ENCODE measurements at places on chromosomes 5 and 9.

GRCh38 chr5:178461004-178461730 lies 129.0 kb downstream of the COL23A1 start:
- DNase-seq = no peak

GRCh38 chr9:126611592-126612325 lies 2.0 kb upstream of the LMX1B start:
- DNase-seq = no peak

DNA sequence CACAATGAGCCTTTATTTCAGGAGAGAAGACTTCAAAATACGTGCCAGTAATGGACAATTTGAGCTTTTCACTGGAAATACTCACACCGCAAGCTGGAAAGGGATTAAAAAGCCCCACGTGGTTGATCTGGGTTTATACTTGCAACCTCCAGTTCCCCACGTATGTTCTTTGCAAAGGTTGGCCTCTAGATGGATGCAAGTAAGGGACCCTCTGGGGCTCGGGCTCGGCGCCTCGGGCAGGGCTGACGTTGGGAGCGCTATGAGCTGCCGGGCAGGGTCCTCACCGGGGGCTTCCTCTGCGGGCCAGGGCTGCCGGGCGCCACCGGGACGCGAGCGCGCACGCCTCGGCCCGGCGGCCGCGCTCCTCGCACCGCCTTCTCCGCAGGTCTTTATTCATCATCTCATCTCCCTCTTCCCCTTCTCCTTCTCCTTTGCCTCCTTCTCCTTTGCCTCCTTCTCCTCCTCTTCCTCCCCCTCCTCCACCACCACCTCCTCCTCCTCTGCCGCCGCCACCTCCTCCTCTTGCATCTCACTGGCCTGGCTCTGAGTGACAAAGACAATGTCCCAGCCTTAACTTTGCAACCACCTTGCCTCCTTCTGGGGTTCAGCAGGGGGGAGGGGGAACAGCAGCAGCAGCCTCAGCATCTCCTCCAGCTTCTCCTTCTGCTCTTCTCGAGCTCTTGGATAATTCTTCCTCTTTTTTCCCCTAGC lies 701 bp upstream of the ZNF462 start:
- no peak for DNase-seq

DNA sequence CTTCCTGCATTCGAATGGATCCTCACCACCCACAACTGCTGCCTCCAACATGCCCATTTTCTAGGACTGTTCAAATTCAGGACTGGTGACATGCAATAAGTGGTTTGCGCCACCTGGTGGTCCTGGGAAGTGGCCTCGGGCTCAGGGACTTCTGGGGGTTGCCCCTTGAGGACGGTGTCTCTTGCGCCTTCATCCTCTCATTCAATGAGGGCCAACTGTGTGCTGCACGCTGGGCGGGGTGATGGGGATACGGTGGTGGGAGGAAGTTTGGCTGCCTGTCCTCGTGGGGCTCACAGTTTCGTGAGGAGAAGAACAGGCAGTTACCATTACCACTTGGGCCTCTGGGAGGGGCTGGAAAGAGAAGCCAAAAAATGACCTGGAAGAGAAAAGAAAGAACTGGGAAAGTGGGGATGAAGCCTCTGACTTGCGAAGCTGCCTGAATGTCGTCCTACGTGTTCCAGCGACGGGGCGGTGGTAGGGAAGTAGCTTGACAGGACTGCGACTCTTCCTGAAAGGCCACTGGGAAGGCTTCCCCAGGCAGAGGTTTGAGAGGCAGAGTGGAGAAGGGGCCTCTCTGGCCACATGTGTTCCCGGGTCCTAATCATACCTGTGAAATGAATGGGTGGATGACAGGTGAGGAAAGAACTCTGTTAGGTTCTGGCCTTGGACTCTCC lies 49.0 kb downstream of the PSD2 start:
- DNase-seq = no peak

- DNase-seq = no peak
Measured at GRCh38 chr5:137935190-137935589, 45.9 kb downstream of the PKD2L2 start.

GRCh38 chr5:172140120-172140519 lies 47.9 kb downstream of the STK10 start:
- no peak for DNase-seq

- DNase-seq = no peak
Measured at GRCh38 chr9:21744841-21745240, 57.6 kb upstream of the MTAP start.

DNA sequence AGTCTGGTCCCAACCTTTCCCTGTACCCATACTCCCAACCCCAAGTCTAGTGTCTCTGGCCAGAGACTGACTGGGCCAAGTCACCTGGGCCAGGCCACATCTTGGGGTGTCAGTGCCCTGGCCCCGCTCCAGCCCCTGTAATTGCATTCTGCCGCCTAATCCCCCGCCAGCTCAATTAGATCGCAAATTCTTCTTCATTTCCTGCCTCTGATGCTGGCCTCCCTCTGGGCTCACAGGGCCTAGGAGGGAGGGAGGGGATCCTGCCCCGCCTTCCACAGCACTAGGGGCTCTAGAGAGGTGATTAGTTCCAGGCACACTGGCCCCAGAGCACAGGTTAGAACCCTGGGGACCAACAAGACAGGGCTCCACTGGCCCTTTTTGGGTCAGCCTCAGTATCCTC lies 5.5 kb downstream of the CXXC5 start:
- no peak for DNase-seq

- no peak for DNase-seq
Measured at GRCh38 chr9:101711330-101711941, 27.0 kb downstream of the GRIN3A start.

- no peak for DNase-seq
Measured at GRCh38 chr9:128164307-128164885, 4.3 kb downstream of the BBLN start.

DNA sequence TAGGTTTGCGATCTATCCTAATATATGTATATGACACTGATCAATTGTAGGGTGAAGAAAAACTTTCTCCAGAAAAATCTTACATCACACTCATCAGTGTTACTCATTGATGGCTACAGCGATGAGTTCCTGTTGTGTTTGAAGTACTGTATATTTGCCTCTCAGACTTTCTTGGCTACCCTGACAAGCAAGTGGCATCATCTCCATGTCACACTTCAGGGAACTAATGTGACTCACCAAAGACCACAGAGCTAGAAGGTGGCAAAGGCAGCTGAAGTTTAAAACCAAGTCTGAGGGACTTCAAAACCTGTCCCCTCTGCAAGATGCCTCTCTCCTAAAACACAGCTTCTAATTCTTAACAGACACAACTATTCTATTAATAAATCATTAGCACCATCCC lies 451.4 kb downstream of the CTNND2 start:
- no peak for DNase-seq

DNA sequence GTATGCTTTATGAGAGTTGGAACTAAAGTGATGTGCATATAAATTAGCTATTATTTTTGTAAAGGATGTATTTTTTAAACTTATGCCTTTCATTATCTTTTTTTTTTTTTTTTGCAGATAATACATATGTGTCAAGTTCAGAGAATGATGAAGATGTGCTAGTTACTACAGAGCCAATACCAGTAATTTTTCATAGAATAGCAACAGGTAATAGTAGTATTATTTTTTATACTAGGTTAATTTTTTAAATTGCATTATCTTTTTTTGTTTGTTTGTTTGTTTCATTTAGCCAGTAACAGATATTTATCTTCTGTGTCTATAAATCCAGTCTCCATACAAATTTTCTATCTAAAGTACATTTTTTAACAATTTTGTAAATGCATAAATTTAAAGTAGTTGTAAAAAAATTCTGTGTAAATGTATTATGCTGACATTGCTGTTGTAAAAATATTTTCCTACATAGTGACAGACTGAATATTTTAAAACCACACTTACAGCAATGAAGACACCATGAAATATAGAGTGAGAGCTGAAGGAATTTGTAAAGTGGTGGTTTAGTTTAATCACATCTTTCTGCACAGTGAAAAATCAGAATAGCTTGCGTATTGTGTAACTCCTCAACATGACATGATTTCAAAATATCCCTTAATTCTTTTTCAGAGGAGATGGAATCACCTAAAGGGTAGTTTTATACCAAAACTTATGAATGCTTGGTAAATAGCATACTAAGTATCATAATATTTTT lies 93.3 kb downstream of the PARP8 start:
- DNase-seq = no peak

GRCh38 chr9:126001581-126002225 lies 254.5 kb downstream of the PBX3 start:
- no peak for DNase-seq

DNA sequence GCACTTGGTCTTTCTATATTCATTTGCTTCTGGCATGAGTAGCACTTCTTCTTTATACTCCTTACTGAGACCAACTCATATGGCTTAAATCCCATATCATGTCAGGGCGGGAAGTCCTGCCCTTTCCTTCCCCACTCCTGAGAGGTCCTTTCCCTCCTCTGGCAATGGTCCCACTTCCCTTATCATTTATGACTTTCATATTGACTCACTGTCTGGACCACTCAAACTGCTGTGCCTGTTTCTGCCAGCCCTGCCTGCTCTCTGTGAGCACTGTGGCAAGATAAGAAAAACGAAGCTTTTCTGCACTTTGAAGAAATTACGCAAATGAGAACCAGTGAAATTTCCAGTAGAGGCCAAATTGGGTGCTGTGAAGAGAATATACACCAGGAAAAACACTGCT lies 58.1 kb downstream of the ZNF474 start:
- no peak for DNase-seq

GRCh38 chr5:139644001-139644456 lies 4.1 kb upstream of the CXXC5 start:
- DNase-seq = no peak

GRCh38 chr9:18190671-18191374 lies 283.1 kb upstream of the ADAMTSL1 start:
- DNase-seq = no peak

DNA sequence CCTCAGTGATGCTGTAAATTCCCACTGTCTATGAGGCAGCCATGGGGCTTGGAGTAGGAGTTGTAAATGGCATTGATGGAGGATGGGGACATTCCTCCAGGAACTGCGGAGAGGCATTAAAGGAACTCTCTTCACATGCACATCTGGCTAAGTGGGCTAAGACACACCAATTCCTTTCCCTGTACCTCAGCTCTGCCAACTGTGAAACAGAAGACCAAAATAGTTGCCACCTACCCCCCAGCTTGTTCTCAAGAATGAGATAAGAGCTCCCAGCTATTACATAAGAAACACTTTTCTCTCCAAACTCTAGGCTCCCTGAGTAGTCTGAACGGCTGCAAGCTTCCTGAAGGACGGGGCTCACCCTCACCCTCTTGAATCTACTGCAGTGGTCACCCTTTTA lies 144.6 kb upstream of the SLC30A5 start:
- no peak for DNase-seq

- no peak for DNase-seq
Measured at GRCh38 chr5:179505636-179506261, 44.6 kb upstream of the RUFY1 start.

GRCh38 chr5:39254671-39255070 lies 35.3 kb upstream of the FYB1 start:
- no peak for DNase-seq

DNA sequence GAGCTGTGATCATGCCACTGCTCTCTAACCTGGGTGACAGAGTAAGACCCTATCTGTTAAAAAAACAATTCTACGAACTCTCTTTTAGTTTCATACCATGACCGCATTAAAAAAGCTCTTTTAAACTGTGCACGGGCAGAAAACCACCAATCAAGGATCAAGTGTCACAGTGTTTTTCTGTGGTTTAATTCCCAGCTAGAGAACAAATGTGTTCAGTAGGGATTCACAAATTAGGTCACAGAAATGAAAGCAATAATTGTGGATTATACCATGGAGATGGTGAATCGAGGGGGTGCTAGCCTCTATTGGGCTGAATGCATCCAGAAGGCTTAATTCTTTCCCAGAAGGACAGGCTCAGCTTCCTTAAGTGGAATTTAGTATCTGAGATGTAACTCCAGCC lies 79.1 kb downstream of the ATG10 start:
- DNase-seq = no peak

DNA sequence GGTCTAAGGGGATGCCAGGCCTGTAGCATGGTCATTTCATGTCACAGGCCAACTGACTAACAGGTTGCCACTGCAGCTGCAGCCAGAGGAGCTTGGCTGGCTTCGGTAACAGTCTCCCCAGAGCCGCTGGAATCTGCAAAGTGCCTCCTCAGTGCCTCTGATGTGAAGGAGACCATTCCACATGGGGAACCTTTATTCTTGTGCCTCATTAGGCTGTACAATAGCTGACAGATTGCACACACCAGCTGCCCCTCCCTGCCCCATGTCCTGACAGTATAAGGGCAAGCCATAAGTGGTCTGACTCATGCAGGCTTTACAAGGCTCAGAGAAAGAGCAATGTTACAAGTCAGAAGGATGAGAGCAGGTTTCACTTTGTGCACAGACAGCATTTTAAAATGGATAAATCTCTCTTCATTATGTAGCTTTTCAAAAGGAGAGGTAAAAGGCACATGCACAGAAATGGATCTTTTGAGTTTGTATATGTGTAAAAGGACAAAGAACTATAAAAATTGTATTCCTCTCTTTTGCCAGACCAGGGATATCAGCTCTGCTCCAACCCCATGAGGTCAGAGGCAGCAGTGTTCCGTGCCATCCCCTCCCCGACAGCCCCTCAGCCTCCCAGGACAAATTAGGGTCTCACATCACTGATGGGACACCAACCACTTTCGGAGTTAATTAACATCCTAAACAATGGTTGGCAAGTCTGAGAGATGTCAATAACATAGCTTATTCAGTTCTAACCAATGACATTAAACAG lies 467.8 kb downstream of the TMEM232 start:
- DNase-seq = no peak

- DNase-seq = no peak
Measured at GRCh38 chr9:137899551-137900360, 22.2 kb downstream of the CACNA1B start.

DNA sequence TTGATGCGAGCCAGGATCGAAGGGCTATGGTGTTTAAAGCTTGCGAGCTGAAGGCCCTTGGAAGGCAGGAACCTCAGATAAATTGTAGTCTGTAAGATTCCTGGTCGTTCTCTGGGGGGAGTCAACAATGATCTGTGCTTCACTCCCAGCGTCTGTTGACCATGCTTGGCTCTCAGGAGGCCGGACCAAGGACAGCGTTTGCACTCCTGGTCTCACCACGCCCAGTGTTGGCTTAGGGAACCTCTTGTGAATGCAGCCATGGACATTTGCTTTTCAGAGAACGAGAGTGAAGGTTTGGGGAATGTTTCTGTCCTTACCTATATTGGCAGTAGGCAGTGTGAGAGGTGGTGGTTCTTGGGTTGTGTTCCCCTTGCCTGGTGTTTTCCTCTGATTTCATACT lies 60.2 kb upstream of the FAM120AOS start:
- no peak for DNase-seq

GRCh38 chr9:108536836-108537601 lies 318.8 kb downstream of the ACTL7B start:
- DNase-seq = no peak
